Ovary (tissue), 10 donors: ENCODE measurements at places on chromosomes 3 and 15. TPM values are rescaled to one million over a fixed set of nuclear protein-coding genes. Genes with fewer than 3 reads are reported as not detected.

GRCh38 chr3:12188681-12189287 lies 30.1 kb upstream of the TIMP4 start:
- DNase-seq, result no peak
- peaks cover 15% of the 10 kb centered on the region for H3K4me1 ChIP-seq
- H3K27me3 ChIP-seq, result no peaks in the 10 kb centered on the region
- no peaks in the 10 kb centered on the region for H3K36me3 ChIP-seq
- no peak overlapping the region for H3K27ac ChIP-seq

The GHSR gene
- total RNA-seq, result not detected

DNA sequence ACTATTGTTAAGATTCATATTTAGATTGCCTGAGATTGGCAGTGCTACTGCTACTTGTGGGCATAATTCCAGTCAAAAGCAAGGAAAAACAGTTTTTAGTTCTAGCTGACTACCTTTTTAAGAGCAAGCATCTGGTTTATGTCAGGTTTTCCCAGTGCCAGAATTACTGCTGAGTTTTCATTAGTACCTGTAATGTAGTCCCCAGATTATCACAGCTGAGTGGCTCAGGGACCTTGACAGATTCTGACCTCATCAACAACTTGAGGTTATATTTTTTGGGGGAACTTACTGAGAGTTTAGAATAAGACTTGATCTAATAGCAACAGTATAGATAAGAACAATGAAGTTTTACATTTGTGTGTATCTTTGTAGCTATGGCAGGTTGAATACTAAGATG lies 31.0 kb downstream of the NXPE3 start:
- no peak overlapping the region for H3K27ac ChIP-seq
- H3K4me3 ChIP-seq, result no peak overlapping the region
- H3K4me1 ChIP-seq, result no peaks in the 10 kb centered on the region
- H3K27me3 ChIP-seq, result no peaks in the 10 kb centered on the region
- H3K36me3 ChIP-seq, result no peaks in the 10 kb centered on the region

- H3K27me3 ChIP-seq, result no peaks in the 10 kb centered on the region
- H3K27ac ChIP-seq, result no peak overlapping the region
- H3K4me3 ChIP-seq, result no peak overlapping the region
- no peaks in the 10 kb centered on the region for H3K36me3 ChIP-seq
- no peaks in the 10 kb centered on the region for H3K4me1 ChIP-seq
These were observed 4.8 kb upstream of the DAZL start for GRCh38 chr3:16609927-16610580.

The CDHR4 gene
- total RNA-seq, result 3.2 TPM

The CLDN16 gene
- 0.25 TPM for total RNA-seq

DNA sequence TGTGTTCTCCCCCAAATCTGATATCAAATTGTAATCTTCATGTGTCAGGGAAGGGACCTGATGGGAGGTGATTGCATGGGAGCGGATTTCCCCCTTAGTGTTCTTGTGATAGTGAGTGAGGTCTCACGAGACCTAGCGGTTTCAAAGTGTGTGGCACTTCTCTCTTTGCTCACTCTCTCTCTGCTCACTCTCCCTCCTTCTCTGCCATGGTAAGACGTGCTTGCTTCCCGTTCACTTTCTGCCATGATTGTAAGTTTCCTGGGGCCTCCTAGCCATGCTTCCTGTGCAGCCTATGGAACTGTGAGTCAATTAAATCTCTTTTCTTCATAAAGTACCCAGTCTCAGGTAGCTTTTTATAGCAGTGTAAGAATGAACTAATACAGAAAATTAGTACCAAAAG lies 30.6 kb upstream of the OR5H6 start:
- H3K4me1 ChIP-seq, result no peaks in the 10 kb centered on the region
- no peak overlapping the region for H3K4me3 ChIP-seq
- H3K36me3 ChIP-seq, result no peaks in the 10 kb centered on the region
- no peak overlapping the region for H3K27ac ChIP-seq
- no peak for DNase-seq

- H3K27me3 ChIP-seq, result no peaks in the 10 kb centered on the region
- H3K27ac ChIP-seq, result no peak overlapping the region
- H3K36me3 ChIP-seq, result no peaks in the 10 kb centered on the region
- DNase-seq, result no peak
These were observed 25.1 kb upstream of the UTS2B start for GRCh38 chr3:191355406-191355805.

- peaks cover 4% of the 10 kb centered on the region for H3K36me3 ChIP-seq
- no peaks in the 10 kb centered on the region for H3K27me3 ChIP-seq
- DNase-seq, result no peak
- H3K4me1 ChIP-seq, result no peaks in the 10 kb centered on the region
- no peak overlapping the region for H3K4me3 ChIP-seq
- H3K27ac ChIP-seq, result no peak overlapping the region
These were observed 9.5 kb downstream of the ZNF621 start for GRCh38 chr3:40534283-40534682.

DNA sequence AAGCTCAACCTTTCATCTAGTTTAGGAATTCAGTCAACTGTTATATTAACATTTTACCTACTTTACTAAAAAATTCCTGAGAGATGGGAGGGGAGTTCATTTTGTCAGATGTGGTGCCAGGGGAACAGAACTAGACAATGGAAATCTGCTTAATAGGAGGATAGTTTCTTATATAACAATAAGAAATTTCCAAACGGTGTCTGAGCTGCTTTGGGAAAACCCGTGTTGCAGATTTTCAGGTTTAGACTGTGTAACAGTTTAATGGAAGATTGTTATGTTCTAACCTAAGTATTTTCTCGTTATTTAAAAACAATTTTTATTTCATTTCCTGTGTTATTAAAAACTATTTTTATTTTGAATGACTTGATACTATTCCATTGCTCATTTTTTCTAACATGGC lies 19.3 kb downstream of the IQGAP1 start:
- no peak overlapping the region for H3K27ac ChIP-seq
- H3K36me3 ChIP-seq, result no peaks in the 10 kb centered on the region
- peaks cover 15% of the 10 kb centered on the region for H3K4me1 ChIP-seq
- H3K27me3 ChIP-seq, result no peaks in the 10 kb centered on the region

DNA sequence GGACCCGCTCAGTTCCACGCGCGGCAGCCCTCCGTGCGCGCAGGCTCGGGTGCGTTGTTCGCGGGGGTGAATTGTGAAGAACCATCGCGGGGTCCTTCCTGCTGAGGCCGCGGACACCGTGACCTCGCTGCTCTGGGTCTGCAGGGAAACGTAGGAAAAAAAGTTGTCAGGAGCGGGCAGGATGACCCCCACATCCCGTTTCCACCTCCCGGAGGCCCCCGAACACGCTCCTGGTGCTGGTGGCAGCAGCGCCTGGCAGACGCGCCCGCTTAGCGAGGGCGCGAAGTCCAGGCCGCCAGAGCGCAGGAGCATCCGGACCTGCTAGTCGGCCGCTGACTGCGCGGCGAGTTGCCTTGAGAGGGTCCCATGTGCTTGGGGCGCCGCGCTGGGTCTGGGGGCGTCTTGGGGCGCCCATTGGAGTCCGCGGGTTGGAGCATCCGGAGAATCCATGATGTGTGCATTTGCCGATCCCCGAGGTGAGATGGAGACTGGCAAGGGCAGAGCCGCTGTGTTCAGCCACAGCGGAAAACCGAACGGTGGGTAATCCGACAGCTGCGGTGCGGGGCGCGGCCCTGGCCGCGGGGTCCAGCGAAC lies 520 bp downstream of the GREM1 start:
- H3K36me3 ChIP-seq, result no peaks in the 10 kb centered on the region
- H3K27ac ChIP-seq, result no peak overlapping the region

DNA sequence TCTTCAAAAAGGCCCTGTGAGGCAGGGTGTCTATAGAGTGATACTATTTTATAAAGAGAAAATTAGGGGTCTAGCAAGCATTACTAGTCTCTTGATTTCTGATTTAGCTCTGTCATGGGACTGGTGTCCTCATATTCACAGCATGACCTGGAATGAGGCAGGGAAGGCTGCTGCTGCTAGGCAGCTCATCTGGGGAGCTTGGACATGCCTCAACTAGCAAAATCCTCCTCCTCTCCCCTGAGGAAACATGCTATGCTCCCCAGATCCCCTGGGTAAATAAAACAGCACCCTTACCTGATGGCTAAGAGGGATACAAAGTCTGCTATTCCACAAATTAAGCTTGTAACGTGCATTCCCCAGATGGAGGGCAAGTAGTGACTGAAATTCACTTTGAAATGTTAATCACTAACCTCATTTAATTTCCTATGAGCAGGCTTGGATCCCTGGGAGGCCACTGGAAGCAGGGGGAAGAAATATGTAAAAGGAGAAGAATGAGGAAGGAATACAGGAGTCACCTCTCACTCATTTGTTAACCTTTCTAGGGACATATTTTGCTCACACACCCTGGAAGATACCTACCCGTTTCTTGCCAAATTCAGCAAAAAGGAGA lies 709.4 kb downstream of the SQOR start:
- no peak overlapping the region for H3K4me3 ChIP-seq
- DNase-seq, result no peak
- no peaks in the 10 kb centered on the region for H3K27me3 ChIP-seq
- no peaks in the 10 kb centered on the region for H3K36me3 ChIP-seq
- no peak overlapping the region for H3K27ac ChIP-seq

- no peaks in the 10 kb centered on the region for H3K27me3 ChIP-seq
- H3K4me1 ChIP-seq, result no peaks in the 10 kb centered on the region
- H3K4me3 ChIP-seq, result no peak overlapping the region
- DNase-seq, result no peak
These were observed 82.9 kb downstream of the PYDC2 start for GRCh38 chr3:191543897-191544296.

DNA sequence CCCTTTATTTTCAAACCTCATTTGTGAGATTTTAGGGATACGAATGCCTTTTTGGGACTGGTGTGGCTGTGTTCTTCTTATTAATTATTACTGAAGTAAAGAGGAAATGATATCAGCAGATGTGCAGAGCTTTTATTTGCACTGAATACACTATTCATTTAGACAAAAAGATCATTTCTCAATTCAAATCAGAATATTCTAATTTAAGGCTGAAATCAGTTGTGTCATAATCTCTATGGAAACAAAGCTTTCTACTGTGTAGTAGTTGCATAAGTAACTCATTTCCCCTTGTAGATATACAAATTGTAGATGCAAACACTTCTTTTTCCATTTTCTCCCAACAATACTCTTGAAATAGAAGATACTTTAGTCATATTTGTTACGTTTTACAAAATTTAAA lies 56.0 kb downstream of the PDE8A start:
- H3K36me3 ChIP-seq, result no peaks in the 10 kb centered on the region
- no peak for DNase-seq
- H3K27ac ChIP-seq, result no peak overlapping the region
- H3K4me1 ChIP-seq, result peaks cover 3% of the 10 kb centered on the region
- H3K27me3 ChIP-seq, result no peaks in the 10 kb centered on the region

The EHHADH gene
- 5.4 TPM for total RNA-seq

The ZNF660 gene
- total RNA-seq, result 11.2 TPM

DNA sequence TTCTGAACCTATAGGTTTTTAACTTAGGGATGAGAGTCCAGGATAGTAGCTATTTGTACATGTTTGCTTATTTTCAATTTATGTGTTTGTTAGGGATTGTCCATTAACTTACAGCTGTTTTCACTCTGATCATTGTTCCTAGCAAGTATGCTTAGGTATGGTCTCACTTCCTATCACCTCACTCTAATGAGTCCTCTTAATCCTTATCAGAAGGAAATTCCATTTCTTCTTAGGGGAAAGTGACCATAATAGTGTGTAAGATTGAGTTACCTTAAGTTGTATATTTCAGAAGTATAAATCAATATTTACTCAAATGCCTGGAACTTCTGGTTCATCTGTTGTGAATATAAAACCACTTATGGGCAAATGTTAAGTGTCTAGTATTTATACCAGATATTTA lies 53.0 kb downstream of the PIAS1 start:
- no peaks in the 10 kb centered on the region for H3K36me3 ChIP-seq
- H3K27me3 ChIP-seq, result no peaks in the 10 kb centered on the region
- no peak for DNase-seq

- DNase-seq, result no peak
- no peak overlapping the region for H3K4me3 ChIP-seq
- no peaks in the 10 kb centered on the region for H3K4me1 ChIP-seq
- H3K27ac ChIP-seq, result no peak overlapping the region
- H3K27me3 ChIP-seq, result no peaks in the 10 kb centered on the region
These were observed 410.6 kb upstream of the WNT5A start for GRCh38 chr3:55897573-55898224.
